H9 (cell line): ENCODE measurements at places on chromosomes 1 and 21. TPM values are rescaled to one million over a fixed set of nuclear protein-coding genes. Genes with fewer than 3 reads are reported as not detected.

Gene ELAPOR1
- 0.55 and 1.1 TPM in 2 replicates for total RNA-seq

GRCh38 chr1:51719146-51719545, 102.3 kb downstream of the OSBPL9 start:
- H3K27ac ChIP-seq, result no peak overlapping the region
- no peaks in the 10 kb centered on the region for H3K27me3 ChIP-seq
- H3K4me3 ChIP-seq, result no peak overlapping the region

DNA sequence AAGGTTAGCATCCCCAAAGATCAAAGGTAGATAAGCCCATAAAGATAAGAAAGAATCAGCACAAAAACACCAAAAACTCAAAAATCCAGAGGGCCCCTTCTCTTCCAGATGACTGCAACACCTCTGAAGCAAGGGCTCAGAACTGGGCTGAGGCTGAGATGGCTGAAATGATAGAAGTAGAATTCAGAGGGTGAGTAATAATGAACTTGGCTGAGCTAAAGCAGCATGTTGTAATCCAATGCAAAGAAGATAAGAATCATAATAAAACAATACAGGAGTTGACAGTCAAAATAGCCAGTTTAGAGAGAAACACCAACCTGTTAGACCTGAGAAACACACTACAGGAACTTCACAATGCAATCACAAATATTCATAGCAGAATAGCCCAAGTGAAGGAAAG, 406.9 kb upstream of the CXADR start:
- H3K27ac ChIP-seq, result no peak overlapping the region
- H3K4me3 ChIP-seq, result no peak overlapping the region
- no peaks in the 10 kb centered on the region for H3K4me1 ChIP-seq
- no peak for DNase-seq
- H3K27me3 ChIP-seq, result no peaks in the 10 kb centered on the region

- no peaks in the 10 kb centered on the region for H3K4me1 ChIP-seq
- H3K27ac ChIP-seq, result no peak overlapping the region
- no peak for DNase-seq
- no peak overlapping the region for H3K4me3 ChIP-seq
- no peaks in the 10 kb centered on the region for H3K36me3 ChIP-seq
Measured at GRCh38 chr1:209512821-209513220, 70.7 kb upstream of the CAMK1G start.

- no peak overlapping the region for H3K27ac ChIP-seq
- H3K4me1 ChIP-seq, result no peaks in the 10 kb centered on the region; the same call in 1 of the 2 replicates
Measured at GRCh38 chr1:181140891-181141290, 52.4 kb downstream of the IER5 start.
